ENCODE measurements at places on chromosomes 6 and 20.
A peak's percentile ranks its signal among the peaks of the same experiment; 100 is the strongest.

GRCh38 chr20:47544852-47545251 is 43.2 kb downstream of the NCOA3 start:
- no peak for DNase-seq

DNA sequence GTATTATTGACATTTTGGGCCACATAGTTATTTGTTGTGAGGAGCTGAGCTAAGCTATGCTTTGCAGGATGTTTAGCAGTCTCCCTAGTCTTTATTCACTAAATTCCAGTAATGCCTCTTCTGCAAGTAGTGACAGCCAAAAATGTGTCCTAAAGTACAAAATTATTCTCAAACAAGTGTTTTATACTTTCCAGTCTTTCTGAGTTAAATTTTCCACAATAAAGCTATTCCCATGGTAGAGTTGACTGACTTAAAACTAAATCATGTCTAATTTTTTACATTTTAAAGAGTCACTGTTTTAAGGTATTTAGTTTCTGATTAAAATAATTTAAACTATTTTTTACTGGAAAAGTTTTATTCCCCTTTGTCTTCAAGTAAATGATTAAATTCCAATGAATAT is 717.8 kb upstream of the HS3ST5 start:
- no peak for DNase-seq

DNA sequence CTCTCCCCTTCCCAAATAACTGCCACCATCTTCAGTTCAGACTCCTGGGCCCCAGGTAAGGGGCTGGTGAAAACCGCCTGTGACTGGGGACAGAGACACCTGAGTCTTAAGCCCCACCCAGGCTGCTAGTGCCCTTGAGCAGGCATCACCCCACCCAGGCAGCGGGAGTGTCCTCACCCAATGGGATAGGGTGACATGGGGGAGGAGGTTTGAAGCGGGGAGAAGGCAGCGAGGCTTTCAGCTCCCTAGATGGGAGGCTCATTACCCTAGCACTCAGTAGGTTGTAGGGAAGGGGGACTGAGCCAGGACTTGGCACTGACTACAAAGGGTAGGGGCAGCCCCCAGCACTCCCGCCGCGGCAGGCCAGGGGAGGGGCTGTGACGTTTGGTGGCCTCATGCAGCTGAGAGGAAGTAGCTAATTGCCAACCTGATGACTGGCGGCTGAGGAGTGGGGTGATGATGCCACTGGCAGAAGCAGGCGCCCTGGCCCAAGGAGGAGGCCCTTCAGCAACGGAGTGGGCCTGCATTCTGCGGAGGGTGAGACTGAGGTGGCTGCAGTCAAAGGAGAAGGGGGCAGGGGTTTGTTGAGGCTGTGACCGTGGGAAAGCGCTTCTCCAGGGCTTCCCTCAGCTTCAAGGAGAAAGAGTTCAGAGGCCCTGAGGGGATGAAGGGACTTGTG is 126.9 kb downstream of the MRPL14 start:
- DNase-seq = no peak

DNA sequence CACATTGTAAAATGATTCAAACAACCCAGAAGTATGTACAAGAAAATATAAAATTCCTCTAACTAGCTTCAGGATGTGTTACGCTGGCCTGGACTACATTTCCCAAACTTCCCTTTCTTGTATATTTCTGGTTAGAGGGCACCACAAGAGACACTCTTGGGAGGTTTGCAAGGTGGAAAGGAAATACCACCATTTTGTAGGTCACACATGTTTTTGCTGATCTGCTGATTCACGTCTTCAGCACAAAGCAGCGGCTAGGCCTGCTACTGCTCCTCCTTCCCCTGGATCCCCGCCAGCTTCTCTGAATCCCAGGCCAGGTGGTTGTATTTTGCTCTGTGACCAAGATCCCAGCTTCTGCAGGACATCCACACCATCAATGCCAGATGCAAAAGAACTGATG is 104.2 kb downstream of the AGPAT4 start:
- no peak for DNase-seq

DNA sequence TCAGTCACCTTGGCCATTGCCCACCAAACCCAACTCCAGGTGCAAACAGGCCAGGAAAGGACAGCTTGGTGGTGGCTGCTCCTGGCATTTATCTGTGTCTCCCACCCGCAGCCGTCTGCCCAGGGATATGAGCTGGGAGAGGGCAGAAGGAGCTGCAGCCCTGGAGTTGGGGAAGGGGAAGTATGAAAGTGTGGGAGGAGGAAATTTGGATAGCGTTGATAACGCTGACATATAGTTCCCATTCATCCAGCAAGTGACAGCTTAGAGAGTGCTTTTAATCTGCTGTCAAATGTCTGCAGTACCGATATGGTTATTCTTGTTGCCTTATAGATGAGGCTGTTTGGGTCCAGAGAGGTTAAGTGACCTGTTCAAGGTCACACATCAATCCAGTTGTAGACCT is 741 bp downstream of the KCNK16 start:
- no peak for DNase-seq

DNA sequence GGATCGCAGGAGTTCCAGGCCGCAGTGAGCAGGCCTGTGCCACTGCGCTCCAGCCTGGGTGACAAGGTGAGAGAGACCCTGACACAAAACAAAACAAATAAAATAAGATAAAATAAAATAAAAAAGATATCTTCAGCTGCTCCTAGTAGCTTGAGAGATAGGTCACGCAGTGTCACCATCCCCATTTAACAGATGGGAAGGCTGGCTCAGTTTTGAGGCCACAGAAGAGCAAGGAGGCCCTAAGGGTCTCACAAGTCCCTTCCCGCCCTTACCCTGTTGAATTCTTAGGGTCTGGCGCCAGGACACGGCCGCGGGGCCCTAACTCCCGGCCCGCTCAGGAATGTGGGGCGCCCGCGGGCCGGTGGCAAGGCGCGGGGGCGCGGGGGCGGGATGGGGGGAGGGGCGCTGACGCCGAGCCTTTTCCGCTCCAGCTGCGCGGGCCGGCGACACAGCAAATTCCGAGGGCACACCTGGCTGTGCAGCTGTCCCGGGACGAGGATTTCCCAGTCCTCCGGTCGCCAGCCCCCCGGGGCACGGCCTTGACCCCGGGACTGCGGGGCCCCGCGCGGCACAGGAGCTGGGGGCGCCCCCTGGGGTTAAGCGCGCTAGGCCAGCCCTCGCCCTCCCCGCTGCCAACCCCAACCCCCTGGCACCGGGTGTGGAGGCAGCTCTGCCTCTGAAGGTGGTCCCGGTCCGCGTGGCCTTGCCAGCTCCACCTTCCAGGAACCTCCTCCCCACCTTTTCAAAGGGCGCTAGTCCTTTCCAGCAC is 10.3 kb upstream of the R3HDML start:
- DNase-seq = no peak

GRCh38 chr20:59047938-59048680 is 5.5 kb upstream of the PRELID3B start:
- DNase-seq = no peak

GRCh38 chr6:141451511-141452353 is 681.0 kb upstream of the GJE1 start:
- no peak for DNase-seq

- no peak for DNase-seq
Observed at GRCh38 chr6:124164343-124164742, 360.7 kb downstream of the NKAIN2 start.

- no peak for DNase-seq
Observed at GRCh38 chr6:5259428-5259827, 1.3 kb downstream of the LYRM4 start.

DNA sequence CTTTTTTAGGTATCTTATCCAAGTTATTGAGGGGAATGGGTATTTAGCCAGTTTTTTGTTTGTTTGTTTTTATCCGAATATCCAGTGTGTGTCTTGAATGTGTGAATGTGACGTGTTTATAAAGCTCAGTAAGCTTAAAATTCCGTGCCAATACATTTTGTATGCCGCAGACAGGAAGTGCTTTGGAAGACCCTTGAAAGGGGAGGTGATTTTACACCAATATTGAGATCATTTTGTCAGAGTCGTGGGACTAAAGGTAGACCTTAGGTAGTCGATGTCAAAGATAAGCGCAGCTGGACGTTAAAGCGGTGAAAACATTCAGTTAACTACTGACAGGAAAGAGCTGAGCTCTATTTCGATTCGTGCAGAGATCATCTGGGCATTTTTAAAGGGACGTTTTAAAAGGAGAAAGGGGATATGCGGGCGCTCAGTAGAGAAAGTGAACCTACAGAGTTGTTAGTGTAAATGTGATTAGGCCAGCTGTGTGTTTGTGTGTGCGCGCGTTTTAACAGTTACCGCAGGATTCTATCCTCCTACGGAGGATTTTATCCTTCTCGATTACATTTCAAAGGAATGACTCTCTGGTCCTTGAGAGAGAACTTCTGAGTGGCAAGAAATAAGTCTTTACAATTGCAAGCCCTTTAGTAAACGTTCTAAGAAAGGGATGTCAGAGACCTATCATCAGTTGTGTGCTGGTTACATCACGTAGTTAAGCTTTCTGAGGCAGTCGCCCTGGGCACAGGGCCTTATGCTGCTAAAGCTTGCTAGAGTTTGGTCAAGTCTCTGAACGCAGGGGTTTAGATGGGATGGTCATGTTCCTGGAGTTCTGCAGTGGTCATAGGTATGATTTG is 625 bp upstream of the ECHDC1 start:
- DNase-seq = no peak

DNA sequence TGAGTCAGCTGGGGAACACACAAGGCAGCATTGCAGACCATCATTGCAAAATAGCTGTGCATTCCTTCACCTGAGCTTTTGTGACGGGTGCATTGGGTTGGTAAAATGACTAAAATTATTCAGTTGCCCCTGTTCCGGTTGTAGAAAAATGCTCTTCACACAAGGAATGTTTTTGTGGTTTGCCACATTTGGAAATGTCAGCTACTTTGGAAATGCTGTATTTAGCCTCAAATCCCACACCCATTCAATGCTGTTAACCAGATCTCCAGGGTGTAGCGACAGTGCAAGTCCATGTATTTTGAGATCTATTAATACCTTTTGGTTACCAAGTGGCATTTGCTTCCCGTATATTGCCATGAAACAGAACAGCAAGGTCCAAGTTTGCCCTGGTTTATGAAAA is 201.2 kb downstream of the FOXA2 start:
- no peak for DNase-seq

- no peak for DNase-seq
Observed at GRCh38 chr6:98747960-98748359, 86.4 kb upstream of the POU3F2 start.

DNA sequence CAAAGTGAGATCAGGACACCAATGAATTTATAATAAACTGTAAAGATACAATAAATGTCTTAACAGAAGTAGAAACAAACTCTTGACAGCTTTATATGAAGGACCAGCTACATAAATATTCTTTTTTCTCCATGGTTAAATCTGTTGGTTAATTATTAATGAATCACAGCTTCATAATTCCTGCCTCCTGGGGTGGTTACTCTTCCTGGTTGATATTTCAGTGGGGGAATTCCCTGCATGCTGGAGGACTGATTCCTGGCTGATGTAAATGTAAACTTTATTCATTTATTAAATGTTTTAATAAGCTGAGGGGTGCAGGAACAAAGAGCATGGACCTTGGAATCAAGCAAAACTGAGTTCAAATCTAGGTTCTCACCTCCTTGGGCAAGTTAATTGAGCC is 16.2 kb upstream of the RCAN2 start:
- DNase-seq = no peak

- no peak for DNase-seq
Observed at GRCh38 chr6:166779381-166779780, 152.3 kb upstream of the RPS6KA2 start.

- DNase-seq = no peak
Observed at GRCh38 chr6:15947436-15947835, 181.4 kb upstream of the MYLIP start.

GRCh38 chr6:34986845-34987246 is 97.8 kb downstream of the ANKS1A start:
- peak; percentile 82 for DNase-seq

DNA sequence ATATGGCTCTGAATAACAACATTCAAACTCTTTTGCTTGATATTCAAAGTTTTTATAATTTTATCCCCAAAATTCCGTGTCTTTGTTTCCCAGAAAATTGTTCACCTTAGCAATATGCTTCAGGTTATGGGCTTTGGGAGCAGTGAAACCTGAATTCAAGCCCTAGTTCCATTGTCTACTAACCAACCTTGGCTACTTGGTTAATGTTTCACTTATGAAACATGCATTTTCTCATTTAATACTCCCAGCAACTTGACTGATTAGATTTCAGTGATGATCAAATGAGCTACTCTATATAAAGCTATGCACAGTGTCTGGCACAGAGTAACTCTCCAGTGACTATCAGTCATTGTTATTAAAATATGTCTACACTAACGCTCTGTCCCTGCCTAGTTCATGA is 192.2 kb upstream of the TENT5A start:
- DNase-seq = no peak

DNA sequence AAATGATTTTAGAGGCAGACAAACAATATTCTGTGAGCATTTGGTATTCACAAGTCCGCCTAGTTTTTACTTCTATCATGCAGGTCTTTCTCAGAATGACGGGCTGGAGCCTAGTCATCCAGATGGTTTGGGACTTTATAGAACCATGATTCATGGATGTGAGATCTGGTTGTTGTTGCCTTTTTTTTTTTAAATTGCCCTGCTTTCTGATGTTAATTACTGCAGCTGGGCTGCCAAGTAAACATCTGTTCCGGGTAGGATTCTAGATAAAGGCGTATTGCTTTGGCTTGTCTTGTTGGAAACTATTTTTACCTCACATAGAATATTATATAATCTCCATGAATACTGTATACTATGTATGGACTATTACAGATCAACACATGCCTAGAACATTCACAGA is 58.1 kb downstream of the RNF217 start:
- no peak for DNase-seq

GRCh38 chr6:26195376-26195923 is 108.2 kb downstream of the HFE start:
- DNase-seq = peak; percentile 94

GRCh38 chr20:45292343-45292742 is 14.3 kb upstream of the RBPJL start:
- no peak for DNase-seq
